Bronchial smooth muscle cell (primary cell): ENCODE measurements at places on chromosomes 2 and 18. TPM values are rescaled to one million over a fixed set of nuclear protein-coding genes. Genes with fewer than 3 reads are reported as not detected.

The ANO7 gene
- total RNA-seq, result 0.09 and 0.63 TPM in 2 replicates

The NEU2 gene
- total RNA-seq, result not detected in 2 replicates

The PROKR1 gene
- not detected in 2 replicates for total RNA-seq

The GYPC gene
- total RNA-seq, result 93.3 and 148 TPM in 2 replicates

The BARD1 gene
- total RNA-seq, result 19.2 and 22.2 TPM in 2 replicates

The TNFRSF11A gene
- total RNA-seq, result 0.09 and 0.16 TPM in 2 replicates

The SCN9A gene
- 5.2 and 12.1 TPM in 2 replicates for total RNA-seq

The UPP2 gene
- 0.09 TPM in 1 of 2 replicates, not detected in the other for total RNA-seq

The MROH2A gene
- under 0.01 TPM in 1 of 2 replicates, not detected in the other for total RNA-seq

The GPR75 gene
- total RNA-seq, result 0.52 and 0.95 TPM in 2 replicates

The SCN1A gene
- 0.09 and 0.47 TPM in 2 replicates for total RNA-seq

The XIRP2 gene
- under 0.01 TPM in 1 of 2 replicates, not detected in the other for total RNA-seq

The NFATC1 gene
- total RNA-seq, result 2.8 and 3.1 TPM in 2 replicates

The POTEI gene
- under 0.01 TPM in 1 of 2 replicates, not detected in the other for total RNA-seq

The OXER1 gene
- under 0.01 and 0.43 TPM in 2 replicates for total RNA-seq

The CFC1 gene
- total RNA-seq, result not detected in 2 replicates

The PCARE gene
- total RNA-seq, result not detected in 2 replicates
